ENCODE measurements at places on chromosomes 3 and 15. TPM values are rescaled to one million over a fixed set of nuclear protein-coding genes. Genes with fewer than 3 reads are reported as not detected.

Gene MESP1
- total RNA-seq = 1.1 TPM

Gene RTP4
- 0.26 TPM for total RNA-seq

Gene GOLGA8R
- total RNA-seq = 0.69 TPM

Gene OXTR
- 1.5 TPM for total RNA-seq

Gene NCKIPSD
- total RNA-seq = 34.2 TPM

Gene EPHB3
- 1.00 TPM for total RNA-seq

Gene CP
- not detected for total RNA-seq

Gene SPG21
- total RNA-seq = 39.5 TPM

Gene SLC9A9
- total RNA-seq = 1.5 TPM

Gene GLCE
- total RNA-seq = 18.6 TPM

Gene EDC3
- 7.0 TPM for total RNA-seq

Gene KPNA1
- total RNA-seq = 82.6 TPM

Gene PROK2
- not detected for total RNA-seq

Gene IQCF5
- total RNA-seq = not detected

Gene SUSD5
- total RNA-seq = 18.2 TPM

Gene SMAD6
- total RNA-seq = 6.9 TPM

Gene PPP1R14D
- not detected for total RNA-seq

Gene KNG1
- not detected for total RNA-seq

Gene COL7A1
- total RNA-seq = 3.1 TPM

Gene WDR93
- not detected for total RNA-seq

Gene LEKR1
- not detected for total RNA-seq

Gene TMEM40
- total RNA-seq = not detected

Gene MUC4
- 0.07 TPM for total RNA-seq

Gene MUC20
- total RNA-seq = not detected

Gene GOLGA8F
- total RNA-seq = not detected

Gene ZDHHC23
- total RNA-seq = 3.9 TPM

Gene SST
- total RNA-seq = not detected

Gene PLCH1
- 0.53 TPM for total RNA-seq

Gene STARD5
- 2.2 TPM for total RNA-seq

Gene CLRN1
- total RNA-seq = not detected

Gene LRRIQ4
- not detected for total RNA-seq

Gene ZBBX
- not detected for total RNA-seq

Gene PHLDB2
- 58.5 TPM for total RNA-seq

Gene CPLX3
- 0.26 TPM for total RNA-seq

Gene SI
- total RNA-seq = not detected

Gene SPINK8
- total RNA-seq = not detected

Gene CKMT1B
- total RNA-seq = 0.20 TPM

Gene CHRNA5
- total RNA-seq = 9.2 TPM

Gene ISLR2
- not detected for total RNA-seq

Gene GOLGA8A
- total RNA-seq = 7.6 TPM

Gene PIGB
- total RNA-seq = 11.5 TPM

Gene CHRM5
- not detected for total RNA-seq

Gene WDR72
- total RNA-seq = 0.23 TPM

Gene CFAP100
- not detected for total RNA-seq

Gene OIP5
- 37.5 TPM for total RNA-seq

Gene GOLGA8J
- total RNA-seq = not detected

Gene COLQ
- 0.27 TPM for total RNA-seq

Gene FNDC3B
- total RNA-seq = 63.7 TPM
